ENCODE measurements at places on chromosomes 4 and X.
A peak's percentile ranks its signal among the peaks of the same experiment; 100 is the strongest.

DNA sequence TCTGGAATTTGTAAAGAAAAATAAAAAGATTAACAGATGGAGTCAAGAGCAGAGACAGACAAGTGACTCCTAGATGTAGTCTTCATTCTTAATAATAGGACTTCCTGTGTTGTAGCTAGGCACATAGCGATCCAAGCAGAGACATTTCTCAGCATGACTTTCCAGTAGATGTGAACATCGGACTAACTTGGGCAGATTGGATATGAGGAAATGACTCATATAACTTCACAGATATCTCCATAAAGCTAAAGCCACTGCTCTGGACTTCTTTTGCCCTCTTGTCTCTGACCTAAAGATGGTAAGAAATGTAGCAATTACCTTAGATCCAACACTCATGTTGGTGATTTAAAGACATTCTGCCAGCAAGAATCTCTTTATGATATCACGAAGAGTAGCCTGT is 131.7 kb downstream of the EPHA5 start:
- DNase-seq: no peak

- DNase-seq: no peak
Measured at GRCh38 chr4:99038213-99038612, 42.7 kb downstream of the METAP1 start.

DNA sequence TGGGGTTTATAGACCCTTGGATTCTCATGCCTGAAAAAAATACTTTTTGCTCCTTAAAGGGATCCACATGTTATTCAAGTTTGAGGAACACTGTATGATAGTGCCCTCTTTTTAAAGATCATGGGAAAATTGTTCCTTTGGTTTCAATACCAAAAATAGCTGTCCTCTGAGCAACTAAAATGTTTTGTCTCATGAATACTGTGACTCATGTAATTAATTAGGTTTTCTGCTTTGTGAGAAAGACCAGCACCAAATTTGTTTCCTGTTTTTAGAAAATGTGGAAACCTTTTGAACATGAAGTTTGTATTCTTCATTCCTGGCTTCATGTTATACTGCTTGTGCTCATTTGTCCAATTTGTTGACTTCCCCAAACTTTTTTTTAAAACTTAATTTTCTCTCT is 127.6 kb upstream of the SH3RF1 start:
- no peak for DNase-seq

GRCh38 chr4:150510176-150510865 is 71.6 kb upstream of the MAB21L2 start:
- DNase-seq: no peak

- peak; percentile 37 for DNase-seq
Measured at GRCh38 chr4:105894660-105895582, at the start of gene NPNT. NPNT (plus strand) TSS chr4:105895471; CDS start chr4:105895653, 182 bp downstream.

- no peak for DNase-seq
Measured at GRCh38 chr4:181418496-181418895, 824.7 kb upstream of the TENM3 start.

DNA sequence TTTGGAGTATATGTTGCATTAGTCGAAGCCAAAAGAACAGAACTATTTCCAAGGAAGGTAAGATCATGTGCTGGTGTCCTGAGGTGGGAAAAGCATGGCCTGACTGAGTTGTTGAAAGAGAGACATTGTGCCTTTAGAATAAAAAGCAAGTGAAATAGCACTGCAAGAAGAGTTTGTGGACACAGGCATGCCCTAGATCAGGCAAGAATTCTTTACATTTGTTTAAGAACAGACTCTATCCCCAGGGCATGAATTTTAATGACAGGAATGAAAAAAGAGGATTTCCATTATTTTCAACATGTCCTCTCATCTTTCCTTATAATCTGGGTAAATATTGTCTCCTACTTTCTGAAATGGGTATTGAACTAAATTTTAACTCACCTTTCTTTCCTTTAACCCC is 516.2 kb upstream of the GALNT7 start:
- DNase-seq: no peak

DNA sequence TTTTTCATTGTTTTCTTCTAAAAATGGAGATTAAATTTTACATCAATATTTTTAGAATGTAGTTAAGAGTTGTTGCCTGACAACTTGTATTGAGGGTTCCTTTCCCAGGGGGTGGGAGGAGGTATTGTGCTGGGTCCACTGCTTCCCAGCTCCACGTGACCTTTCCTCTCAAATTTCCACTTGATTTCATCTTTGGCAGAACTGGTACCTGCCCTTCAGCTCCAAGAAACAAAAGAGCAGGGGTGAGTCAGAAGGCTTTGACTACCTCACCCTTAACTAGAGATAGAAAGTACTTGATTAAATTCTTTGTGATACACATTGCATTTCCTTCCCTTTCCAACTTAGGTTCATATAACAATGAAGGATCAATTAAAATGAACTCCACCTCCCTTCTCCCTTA is 19.7 kb downstream of the TRIM2 start:
- DNase-seq: peak; percentile 76

DNA sequence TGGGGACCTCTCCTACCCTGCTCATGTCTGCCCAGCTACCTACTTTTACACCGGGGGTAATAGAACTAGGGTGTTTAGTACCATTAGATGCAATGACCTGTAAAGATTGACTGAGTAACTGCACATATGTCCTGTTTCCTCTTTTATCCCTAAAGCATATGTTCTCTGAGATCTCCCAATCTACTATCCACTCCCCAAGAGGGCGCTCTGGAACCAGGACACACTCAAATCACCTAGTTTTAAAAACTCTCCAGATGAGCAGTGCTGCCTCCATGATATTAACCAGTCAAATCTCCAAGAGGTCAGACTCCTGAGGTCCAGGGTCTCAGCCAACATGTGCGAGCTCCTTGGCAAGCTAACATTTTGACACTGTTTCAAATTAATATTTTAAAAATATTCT is 87.0 kb upstream of the TSPAN5 start:
- DNase-seq: no peak

- no peak for DNase-seq
Measured at GRCh38 chr4:10746371-10747171, 62.0 kb upstream of the CLNK start.

DNA sequence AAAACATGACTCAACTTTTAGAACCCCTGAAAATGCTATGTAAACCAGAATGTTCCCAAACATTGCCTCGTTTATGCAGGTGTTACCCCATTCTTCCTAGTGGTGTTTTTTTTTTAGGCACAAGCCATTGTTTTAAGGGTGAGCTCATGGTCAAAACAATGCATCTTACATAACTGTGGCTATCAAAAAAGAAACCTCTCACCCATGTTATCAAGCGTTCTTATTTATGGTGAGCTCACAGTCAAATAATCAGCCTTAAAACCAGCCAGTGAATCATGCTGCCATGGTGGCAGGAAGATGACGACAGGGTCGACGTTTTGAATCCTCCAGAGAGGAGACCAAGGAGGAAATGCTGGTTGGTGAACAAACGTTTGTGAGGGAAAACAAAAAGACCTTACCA is 195.2 kb downstream of the KDR start:
- no peak for DNase-seq

GRCh38 chr4:83556006-83556707 is 20.2 kb downstream of the GPAT3 start:
- no peak for DNase-seq

GRCh38 chr4:98706200-98706813 is 47.9 kb upstream of the TSPAN5 start:
- DNase-seq: no peak

DNA sequence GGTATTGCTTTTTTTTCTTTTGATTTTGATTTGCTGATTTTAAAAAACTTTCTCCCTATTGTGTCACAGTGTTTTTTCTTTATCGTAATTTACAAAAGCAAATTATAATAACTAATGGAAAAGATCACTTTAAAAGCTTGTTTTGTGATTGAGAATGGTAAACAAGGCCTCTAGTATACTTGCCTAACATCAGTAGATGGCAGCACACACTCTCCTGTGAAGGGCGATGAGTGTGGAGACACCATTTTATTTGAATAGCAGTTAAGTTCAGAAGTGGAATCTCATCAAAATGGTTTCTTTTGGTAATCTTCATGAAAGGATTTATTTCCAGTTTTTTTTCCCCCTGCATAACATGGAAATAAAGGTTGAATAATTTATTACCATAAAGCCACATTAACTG is 72.3 kb downstream of the PAK3 start:
- DNase-seq: peak; percentile 59

GRCh38 chr4:101155368-101155767 is 192.0 kb downstream of the PPP3CA start:
- peak; percentile 45 for DNase-seq

DNA sequence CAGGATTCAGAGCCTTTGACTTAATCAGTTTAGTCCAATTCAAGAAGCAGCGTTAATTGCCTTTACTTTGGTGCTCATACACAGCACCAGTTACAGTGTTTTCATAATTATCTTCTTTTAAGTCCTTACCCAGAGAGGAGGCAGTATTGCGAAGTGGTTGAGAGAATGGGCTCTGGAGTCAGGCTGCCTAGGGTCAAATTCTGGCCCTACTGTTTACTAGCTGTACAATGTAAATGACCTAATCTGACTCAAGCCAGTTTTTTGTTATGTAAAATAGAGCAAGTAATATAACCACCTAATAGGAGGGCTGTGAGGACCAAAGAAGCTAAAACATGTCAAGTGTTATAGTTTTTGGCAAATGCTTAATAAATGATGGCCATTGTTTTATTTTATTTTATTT is 27.6 kb downstream of the WDR44 start:
- peak; percentile 4 for DNase-seq

DNA sequence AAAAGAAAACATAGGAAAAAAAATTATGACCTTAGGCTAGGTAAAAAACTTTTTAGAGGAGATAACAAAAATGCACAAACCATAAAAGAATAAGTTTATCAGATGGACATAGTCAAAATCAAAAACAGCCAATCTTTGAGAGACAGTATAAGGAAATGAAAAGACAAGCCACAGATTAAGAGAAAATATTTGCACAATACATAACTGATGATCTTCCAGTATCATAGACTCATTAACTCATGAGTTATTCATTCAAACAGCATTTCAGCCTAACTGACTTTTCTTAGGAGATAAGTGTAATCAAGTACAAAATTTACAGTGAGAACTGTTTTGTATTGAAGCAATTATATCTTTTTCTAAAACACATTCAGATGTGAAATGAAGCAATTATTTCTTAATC is 183.8 kb downstream of the FBXO8 start:
- DNase-seq: no peak

GRCh38 chr4:1839282-1839681 is 16.7 kb downstream of the LETM1 start:
- DNase-seq: no peak

GRCh38 chr4:167052631-167053091 is 181.6 kb downstream of the SPOCK3 start:
- DNase-seq: peak; percentile 20

DNA sequence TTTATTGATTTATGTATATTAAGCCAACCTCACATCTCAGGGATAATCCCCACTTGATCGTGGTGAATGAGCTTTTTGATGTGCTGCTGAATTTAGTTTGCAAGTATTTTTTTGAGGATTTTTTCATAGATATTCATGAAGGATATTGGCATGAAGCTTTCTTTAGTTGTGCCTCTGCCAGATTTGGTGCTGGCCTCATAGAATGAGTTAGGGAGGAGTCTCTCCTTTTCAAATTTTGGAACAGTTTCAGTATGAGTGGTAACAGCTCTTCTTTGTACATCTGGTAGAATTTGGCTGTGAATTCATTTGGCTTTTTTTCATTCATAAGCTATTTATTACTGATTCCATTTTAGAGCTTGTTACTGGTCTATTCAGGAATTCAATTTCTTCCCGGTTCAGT is 197.2 kb upstream of the NDST4 start:
- DNase-seq: peak; percentile 5

GRCh38 chr4:110865611-110866259 is 242.9 kb upstream of the PITX2 start:
- DNase-seq: no peak

DNA sequence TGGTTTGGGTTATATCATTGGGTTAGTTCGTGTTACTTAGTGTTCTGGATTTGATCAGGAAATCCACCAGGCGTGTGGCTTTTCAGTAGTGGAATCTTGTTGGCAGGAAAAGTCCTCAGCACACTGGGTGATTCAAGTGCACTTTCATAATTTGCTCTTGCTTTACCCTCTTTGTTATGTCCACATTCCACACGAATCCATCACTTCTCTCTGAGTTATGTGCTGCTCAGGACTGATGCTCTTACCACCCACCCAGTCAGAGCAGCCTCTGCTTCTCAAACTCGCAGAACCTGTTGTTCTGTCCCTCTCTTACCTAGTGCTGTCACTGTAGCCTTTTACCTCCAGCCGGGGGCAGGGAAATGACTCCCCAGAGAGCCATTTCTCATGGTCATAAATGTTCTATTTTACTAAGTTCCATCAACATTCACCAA is 37.2 kb upstream of the SCRG1 start:
- DNase-seq: no peak

GRCh38 chr4:75630174-75630936 is at the start of gene CDKL2:
CDKL2 (minus strand) TSS chr4:75630528; CDS start chr4:75625988, 4,540 bp downstream.
- peak; percentile 95 for DNase-seq

DNA sequence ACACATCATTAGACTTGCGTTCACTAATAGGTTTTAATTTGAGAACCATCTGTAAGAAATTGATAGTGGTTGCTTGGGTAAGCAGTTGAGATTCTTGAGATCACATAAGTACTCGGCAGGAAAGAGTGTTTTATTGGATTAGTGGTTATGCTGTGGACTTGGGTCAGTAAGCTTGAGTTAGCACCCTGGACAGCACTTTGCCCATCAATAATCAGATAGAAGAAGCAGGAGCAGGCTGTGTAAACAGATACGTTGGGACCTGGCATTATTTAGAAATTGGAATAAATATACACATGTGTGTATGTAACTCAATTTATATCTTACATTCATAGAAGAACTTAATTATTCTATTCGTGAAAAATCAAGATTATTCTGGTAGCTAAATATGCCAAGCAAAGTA is 357.5 kb upstream of the SMIM31 start:
- DNase-seq: no peak

Data from brain (organoid and tissue), 16 donors.